ENCODE measurements at places on chromosomes 13 and 19.

DNA sequence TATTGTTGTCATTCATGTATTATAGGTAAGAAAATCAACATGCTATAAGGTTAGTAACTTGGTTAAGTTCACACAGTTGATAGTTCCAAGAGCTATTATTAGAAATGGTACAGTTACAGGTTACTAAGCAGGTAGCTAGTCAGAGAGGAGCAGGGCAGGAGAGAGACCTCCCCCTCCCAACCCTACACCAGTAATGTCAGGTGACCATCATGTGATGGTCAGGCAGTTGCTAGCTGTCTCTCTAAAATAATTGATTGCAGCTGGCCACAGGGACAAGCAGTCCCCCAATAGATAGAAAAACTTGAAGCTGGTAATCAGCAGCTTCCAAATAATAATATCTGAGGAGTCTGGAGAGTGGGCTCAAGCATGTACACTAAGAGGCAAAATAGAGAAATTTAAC is 14.6 kb downstream of the SLITRK1 start:
- DNase-seq, result no peak
- no peaks in the 10 kb centered on the region for H3K36me3 ChIP-seq
- H3K27me3 ChIP-seq, result no peaks in the 10 kb centered on the region
- H3K4me3 ChIP-seq, result no peak overlapping the region
- no peak overlapping the region for H3K27ac ChIP-seq

- H3K4me1 ChIP-seq, result peaks cover 19% of the 10 kb centered on the region
- H3K27me3 ChIP-seq, result peaks cover 7% of the 10 kb centered on the region
- DNase-seq, result no peak
Observed at GRCh38 chr13:28545583-28546333, 50.8 kb upstream of the FLT1 start.

DNA sequence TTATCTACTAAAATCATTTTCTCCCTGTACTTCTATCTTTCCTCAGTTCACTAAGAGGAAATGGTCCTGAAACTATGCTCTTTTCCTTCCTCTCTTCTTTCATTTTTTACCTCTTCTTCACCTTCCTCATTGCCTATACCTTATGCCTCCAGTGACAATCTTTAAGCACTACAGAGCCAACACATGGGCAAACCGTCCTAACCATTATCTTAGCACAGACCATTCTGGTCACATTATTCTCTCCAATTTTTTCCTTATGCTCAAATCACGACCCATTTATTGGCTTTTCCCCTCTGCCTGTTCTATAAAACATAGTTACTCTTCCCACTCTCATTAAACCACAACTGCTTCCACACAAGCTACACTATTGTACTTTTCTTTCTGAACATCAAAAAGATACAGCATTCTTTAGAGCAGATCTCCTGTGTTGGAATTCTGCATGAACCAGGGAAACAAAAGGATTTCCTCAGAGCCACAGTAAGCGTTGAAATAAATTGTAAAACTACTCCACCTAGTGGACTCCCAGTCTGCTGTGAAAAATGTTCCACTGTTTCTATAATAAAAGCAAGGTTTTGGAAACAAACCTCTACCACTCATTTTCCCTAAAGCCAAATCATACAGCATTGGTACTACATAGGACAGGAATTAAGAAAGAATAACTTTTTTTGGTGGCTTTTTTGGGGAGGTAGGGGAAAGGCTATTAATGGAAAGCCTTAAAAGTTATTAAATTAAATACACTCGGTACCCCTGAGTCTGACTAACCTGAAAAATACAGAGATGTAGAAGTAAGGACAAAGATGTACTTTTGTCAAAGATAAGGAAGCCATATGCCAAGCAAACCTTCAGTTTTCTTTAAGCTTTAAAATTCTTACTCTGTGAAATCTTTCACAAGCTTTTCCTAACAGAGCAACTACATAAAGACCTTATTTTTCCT is 19.5 kb downstream of the NUFIP1 start:
- DNase-seq, result no peak
- no peaks in the 10 kb centered on the region for H3K27me3 ChIP-seq
- H3K27ac ChIP-seq, result no peak overlapping the region
- peaks cover 25% of the 10 kb centered on the region for H3K36me3 ChIP-seq
- no peak overlapping the region for H3K4me3 ChIP-seq

- H3K27ac ChIP-seq, result no peak overlapping the region
- no peak overlapping the region for H3K4me3 ChIP-seq
- DNase-seq, result no peak
- peaks cover 24% of the 10 kb centered on the region for H3K27me3 ChIP-seq
Observed at GRCh38 chr19:55855160-55855559, 18.8 kb downstream of the NLRP4 start.

DNA sequence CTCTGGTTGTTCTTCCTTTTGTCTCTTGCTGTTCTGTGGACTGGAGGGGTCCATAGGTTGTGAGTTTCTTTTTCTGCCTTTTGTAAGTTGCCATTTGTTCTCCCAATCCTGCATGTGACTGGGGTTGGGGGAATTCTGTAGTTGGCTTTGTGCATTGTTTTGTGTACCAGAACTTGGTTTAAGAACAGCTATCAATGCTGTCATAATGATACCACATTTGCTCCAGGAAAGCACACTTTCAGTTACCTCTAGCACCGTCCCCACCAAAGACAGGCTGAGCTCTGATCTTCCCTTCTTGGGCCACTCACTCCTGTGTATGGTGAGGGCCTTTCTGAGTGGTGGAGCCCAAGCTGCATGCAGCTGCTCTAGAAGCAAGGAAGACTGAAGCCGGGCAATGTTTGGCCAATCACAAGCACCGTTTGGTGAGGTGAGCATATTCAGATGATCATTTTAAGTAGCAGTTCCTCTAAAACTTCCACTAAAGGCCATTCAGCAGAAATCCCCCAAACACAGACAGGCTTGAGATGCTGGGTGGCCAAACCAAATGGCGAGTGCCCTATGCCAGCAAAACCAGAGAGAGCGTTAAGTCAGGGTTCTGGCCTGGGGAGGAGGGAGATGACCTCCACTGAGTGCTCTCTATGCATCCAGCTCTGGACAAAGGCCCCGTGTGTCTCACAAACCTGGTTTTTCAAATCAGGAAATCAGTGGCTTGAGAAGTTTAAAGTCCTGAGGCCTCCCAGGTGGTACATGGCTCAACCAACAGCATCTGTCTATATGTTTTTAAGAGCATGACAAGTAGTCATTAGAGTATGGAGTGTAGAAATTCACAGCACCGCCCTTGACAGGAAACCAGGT is 120.7 kb upstream of the SPATA13 start:
- H3K36me3 ChIP-seq, result no peaks in the 10 kb centered on the region
- H3K27me3 ChIP-seq, result peaks cover 54% of the 10 kb centered on the region
- H3K27ac ChIP-seq, result no peak overlapping the region
- no peak for DNase-seq
- peaks cover 20% of the 10 kb centered on the region for H3K4me1 ChIP-seq

- no peaks in the 10 kb centered on the region for H3K27me3 ChIP-seq
- no peak for DNase-seq
- H3K36me3 ChIP-seq, result no peaks in the 10 kb centered on the region
- H3K4me1 ChIP-seq, result peaks cover 8% of the 10 kb centered on the region
- H3K4me3 ChIP-seq, result no peak overlapping the region
- H3K27ac ChIP-seq, result no peak overlapping the region
Observed at GRCh38 chr13:45316996-45317395, 24.0 kb downstream of the TPT1 start.

- no peak overlapping the region for H3K27ac ChIP-seq
- H3K4me3 ChIP-seq, result no peak overlapping the region
- no peaks in the 10 kb centered on the region for H3K36me3 ChIP-seq
- no peaks in the 10 kb centered on the region for H3K27me3 ChIP-seq
- no peaks in the 10 kb centered on the region for H3K4me1 ChIP-seq
- no peak for DNase-seq
Observed at GRCh38 chr13:70284371-70284770, 176.1 kb upstream of the KLHL1 start.

DNA sequence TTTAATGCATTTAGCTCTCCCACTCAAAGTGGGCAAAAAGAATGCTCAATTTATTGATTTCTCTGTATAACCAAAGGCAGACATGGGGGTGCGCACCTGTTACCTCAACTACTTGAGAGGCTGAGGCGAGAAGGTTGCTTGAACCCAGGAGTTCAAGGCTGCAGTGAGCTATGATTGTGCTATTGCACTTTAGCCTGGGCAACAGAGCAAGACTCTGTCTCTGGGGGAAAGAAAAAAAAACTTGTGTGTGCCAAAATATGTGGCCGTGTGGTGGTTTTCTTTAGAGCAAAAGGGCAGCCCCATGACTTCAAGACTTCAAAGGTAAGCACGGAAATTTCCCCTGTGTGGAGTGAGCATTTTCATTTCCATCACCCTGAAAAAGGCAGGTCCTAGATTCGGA is 81.9 kb downstream of the IPO5 start:
- H3K27ac ChIP-seq, result no peak overlapping the region
- DNase-seq, result no peak
- H3K4me1 ChIP-seq, result peaks cover 3% of the 10 kb centered on the region
- no peak overlapping the region for H3K4me3 ChIP-seq

DNA sequence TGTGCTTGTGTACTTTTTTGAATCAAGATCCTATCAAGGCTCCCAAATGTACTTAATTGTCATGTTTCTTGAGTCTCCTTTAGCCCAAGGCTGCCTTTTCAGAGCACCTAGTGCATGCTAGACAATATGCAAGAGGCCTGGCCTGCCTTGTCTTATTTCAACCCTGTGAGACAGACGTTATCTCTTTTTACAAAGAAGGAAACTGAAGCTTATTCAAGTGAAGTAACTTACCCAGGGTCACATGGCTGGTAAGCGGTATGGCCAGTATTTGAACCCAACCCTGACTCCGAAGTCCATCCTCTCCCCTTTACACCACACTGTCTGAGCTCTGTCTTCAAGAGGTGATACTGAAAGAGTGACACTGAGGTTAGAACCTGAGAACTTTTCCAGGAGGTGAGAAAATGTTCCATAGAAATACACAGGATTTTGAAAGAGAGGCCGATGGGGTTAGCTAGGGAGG is 505.1 kb downstream of the FOXO1 start:
- no peaks in the 10 kb centered on the region for H3K27me3 ChIP-seq
- H3K4me1 ChIP-seq, result peaks cover 4% of the 10 kb centered on the region
- no peak overlapping the region for H3K27ac ChIP-seq
- no peak for DNase-seq

DNA sequence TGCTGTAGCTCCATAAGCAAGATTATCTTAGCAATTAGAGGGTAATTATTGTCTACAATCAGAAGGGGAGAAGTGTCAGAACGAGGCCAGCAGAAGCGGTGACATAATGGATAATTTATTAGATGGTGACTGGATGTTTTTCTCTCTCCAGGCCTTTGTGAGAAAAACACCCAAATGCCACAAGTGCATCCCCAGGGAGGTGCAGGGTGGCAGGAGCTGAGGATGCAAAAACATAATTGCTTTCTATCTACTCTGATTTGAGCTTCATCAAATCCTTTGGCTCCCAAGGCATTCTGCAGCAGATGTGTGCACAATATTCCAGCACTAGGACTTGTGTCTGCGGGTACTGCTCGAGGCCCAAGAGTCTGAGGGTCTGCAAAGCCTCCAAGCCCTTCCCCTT is 220.1 kb upstream of the SERP2 start:
- peaks cover 5% of the 10 kb centered on the region for H3K36me3 ChIP-seq
- H3K27ac ChIP-seq, result no peak overlapping the region
- DNase-seq, result no peak
- no peaks in the 10 kb centered on the region for H3K27me3 ChIP-seq
- H3K4me1 ChIP-seq, result peaks cover 8% of the 10 kb centered on the region
- H3K4me3 ChIP-seq, result no peak overlapping the region

- H3K36me3 ChIP-seq, result no peaks in the 10 kb centered on the region
- H3K4me3 ChIP-seq, result no peak overlapping the region
- no peak for DNase-seq
Observed at GRCh38 chr13:67259208-67259607, 29.1 kb upstream of the PCDH9 start.

DNA sequence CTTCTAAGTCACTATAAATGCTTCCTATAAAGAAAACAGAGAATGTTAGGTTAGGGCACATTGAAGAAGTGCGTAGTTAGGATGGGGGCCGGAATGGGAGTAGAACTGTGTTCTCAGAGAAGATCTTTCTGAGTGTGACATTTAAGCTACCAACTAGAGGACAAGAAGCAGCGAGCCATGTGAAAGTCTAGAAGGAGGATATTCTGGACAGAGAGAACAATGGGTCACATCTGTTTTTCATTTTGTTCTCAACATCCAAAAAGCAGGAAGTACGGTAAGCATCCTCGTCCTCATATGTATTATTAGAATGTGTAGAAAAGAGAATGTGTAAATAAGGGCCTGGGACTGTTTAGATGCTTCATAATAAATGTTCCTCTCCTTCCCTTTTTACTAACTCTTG is 44.5 kb upstream of the PARP4 start:
- no peaks in the 10 kb centered on the region for H3K4me1 ChIP-seq
- H3K36me3 ChIP-seq, result peaks cover 33% of the 10 kb centered on the region
- no peak overlapping the region for H3K4me3 ChIP-seq
- no peak for DNase-seq
- H3K27me3 ChIP-seq, result no peaks in the 10 kb centered on the region

- H3K27ac ChIP-seq, result no peak overlapping the region
- H3K27me3 ChIP-seq, result peaks cover 65% of the 10 kb centered on the region
- peaks cover 6% of the 10 kb centered on the region for H3K36me3 ChIP-seq
- H3K4me3 ChIP-seq, result no peak overlapping the region
Observed at GRCh38 chr19:51653162-51653561, 6.5 kb upstream of the SIGLEC14 start.

GRCh38 chr19:49920624-49921363 is 8.2 kb upstream of the ATF5 start:
- H3K36me3 ChIP-seq, result peaks cover 30% of the 10 kb centered on the region
- H3K4me1 ChIP-seq, result peaks cover 38% of the 10 kb centered on the region
- H3K27ac ChIP-seq, result peak overlapping the region; percentile 57
- H3K4me3 ChIP-seq, result no peak overlapping the region

DNA sequence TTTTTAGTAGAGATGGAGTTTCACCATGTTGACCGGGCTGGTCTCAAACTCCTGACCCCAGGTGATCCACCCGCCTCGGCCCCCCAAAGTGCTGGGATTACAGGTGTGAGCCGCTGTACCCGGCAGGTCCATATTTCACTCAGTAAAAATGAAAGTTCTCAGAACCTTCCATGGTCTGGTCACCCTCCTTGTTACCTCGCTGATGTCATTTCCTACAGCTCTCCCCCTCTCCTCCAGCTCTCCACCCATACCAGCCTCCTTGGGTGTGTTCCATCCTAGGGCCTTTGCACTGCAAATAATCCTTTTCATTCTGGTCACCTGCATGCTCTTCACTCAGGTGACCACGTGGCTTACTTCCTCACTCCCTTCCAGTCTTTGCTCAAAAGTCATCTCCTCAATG is 78.2 kb upstream of the TNFSF11 start:
- no peak overlapping the region for H3K27ac ChIP-seq
- H3K4me1 ChIP-seq, result no peaks in the 10 kb centered on the region
- no peak for DNase-seq
- peaks cover 2% of the 10 kb centered on the region for H3K36me3 ChIP-seq

- no peaks in the 10 kb centered on the region for H3K27me3 ChIP-seq
- no peaks in the 10 kb centered on the region for H3K36me3 ChIP-seq
- H3K27ac ChIP-seq, result no peak overlapping the region
Observed at GRCh38 chr13:83452292-83452950, 429.9 kb downstream of the SLITRK1 start.

GRCh38 chr19:45103508-45104319 is 10.7 kb downstream of the PPP1R37 start:
- peaks cover 37% of the 10 kb centered on the region for H3K4me1 ChIP-seq
- no peaks in the 10 kb centered on the region for H3K36me3 ChIP-seq
- H3K4me3 ChIP-seq, result no peak overlapping the region
- H3K27ac ChIP-seq, result peak overlapping the region; percentile 69
- DNase-seq, result no peak

Measured in WTC11 (cell line).